HS-5 (cell line): ENCODE measurements at places on chromosomes 1 and 21.

DNA sequence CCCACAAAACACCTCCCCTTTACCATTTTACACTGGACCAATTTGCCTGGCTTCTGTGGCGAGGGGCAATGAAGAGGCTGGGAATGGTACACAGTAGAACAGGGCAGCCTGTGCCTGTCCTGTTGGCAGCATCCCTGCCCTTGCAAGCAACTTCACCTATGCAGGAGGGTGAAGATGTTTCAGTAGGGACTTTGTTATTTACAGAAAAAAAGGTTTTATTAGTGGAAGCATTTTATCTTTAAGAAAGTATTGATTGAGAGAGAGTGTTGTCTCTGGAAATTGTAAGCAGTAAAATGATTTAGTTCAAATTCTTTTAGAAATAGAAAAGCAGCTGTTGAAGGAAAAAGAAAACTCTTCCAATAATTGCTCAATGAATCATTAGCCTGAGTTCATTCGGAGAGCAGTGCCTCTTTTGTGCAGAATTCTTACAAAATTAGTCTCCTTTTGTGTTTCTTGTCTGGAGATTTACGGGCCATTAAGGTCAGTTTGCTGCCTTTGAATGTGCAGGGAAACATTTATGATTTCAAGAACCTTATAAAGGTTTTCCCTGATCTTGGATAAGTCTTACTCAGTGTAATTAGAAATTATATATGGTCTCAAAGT is 49.1 kb downstream of the HHAT start:
- no peak for DNase-seq

DNA sequence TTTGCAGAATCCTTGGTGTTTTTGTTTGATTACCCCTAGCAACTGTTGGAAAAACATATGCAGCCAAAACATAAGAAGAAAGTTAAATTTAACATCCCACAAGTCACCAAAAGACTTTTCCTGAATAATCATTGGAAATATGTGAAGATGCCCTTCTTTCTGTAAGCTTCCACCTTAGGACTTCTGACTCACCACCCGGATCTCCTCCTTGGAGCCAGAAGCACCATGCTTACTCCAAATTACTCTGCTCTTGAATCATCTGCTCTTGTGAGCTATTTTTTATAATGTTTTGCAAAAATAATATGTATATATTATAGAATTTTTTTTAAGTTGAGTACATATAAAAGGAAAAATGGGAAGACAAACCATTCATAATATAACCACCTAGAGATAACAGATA is 391.7 kb downstream of the KCTD3 start:
- DNase-seq = no peak

DNA sequence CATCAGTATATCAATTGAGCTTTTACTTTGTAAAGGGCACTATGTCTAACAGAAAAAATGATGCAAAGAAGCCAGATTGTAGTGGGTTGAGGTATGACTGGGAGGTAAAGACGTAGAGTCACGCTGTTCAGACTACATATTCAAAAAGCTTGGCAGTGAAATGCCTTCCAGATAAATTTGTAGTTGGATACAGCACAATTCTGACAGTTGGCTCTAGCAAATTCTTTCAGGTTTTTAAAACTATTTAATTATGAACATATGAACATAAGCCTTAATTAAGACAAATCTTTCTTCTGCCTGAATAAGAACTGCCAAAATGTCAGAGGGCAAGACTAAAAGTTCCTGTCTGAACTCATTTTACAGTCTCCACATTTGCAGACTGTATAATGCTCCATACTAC is 118.8 kb downstream of the DPYD start:
- no peak for DNase-seq

DNA sequence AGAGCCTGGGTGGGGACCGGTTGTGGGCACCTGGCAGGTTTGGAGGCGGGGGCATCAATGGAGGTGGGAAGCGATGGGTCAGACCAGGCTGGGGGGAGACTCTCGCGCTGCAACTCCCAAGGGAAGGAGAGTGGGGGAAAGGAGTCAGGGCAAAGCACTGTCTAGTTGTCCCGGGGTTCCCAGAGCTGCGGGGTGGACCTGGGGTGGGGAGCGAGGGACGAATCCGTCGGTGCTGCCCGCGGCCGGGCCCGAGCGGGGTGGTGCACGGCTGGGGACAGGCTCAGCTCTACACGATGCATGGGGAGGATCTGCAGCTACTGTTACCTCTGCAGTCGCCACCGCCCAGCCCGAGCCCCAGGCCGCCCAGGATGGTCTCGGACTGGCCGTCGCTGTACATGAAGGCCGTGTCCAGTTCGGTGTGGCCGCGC is 427 bp downstream of the AKR7A2 start:
- DNase-seq = no peak

GRCh38 chr1:233025157-233025556 is 74.7 kb downstream of the NTPCR start:
- DNase-seq = no peak

- no peak for DNase-seq
Observed at GRCh38 chr1:2168535-2168934, 26.0 kb downstream of the FAAP20 start.

DNA sequence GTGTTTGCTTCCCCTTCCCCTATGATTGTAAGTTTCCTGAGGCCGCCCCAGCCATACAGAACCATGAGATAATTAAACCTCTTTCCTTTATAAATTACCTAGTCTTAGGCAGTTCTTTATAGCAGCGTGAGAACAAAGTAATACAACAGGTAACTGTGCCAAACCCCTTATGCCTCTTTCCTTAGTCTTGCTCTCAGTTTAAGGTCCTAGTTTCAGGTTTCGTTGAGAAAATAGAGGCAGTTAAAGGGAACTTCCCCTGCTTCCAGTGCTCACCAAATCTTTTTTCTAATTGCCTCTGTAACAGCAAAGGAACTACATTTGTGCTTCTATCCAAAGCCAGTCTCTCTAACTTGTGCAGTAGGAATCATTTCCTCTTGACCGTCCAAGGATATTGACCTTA is 164.8 kb downstream of the PATJ start:
- no peak for DNase-seq

- peak; percentile 47 for DNase-seq
Observed at GRCh38 chr1:63888984-63889383, 115.2 kb downstream of the ROR1 start.

- DNase-seq = no peak
Observed at GRCh38 chr1:24986372-24986965, 56.4 kb upstream of the RUNX3 start.

- no peak for DNase-seq
Observed at GRCh38 chr1:116538544-116538943, 32.3 kb downstream of the CD58 start.

DNA sequence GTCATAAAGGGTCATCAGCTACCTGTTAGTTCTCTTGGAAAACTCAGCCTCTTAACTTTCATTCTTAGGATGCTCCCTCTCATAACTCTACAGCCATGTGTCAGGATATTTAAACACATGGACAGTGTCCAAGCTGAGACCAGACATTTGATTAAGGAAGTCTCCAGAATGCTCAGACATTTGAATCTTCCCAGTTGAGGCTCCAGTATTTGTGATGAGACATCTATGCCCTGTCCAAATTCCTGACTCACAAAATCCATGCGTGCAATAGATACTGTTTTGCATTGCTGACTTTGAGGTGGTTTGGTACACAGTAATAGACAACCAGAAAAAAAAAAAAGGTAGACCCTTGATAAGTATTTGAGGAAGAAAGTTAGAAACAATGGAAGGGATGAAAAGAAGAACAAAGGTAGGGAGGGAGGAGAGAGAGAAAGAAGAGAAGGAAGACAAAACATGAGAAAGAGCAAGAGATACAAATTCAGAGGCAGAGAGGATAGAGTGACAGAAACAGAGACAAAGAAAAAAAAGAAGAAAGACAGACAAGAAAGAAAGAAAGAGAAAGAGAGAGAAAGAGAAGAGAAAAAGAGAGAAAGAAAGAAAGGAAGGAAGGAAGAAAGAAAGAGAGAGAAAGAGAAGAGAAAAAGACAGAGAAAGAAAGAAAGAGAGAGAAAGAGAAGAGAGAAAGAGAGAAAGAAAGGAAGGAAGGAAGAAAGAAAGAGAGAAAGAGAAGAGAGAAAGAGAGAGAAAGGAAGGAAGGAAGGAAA is 275.5 kb upstream of the PRMT6 start:
- DNase-seq = peak; percentile 28

GRCh38 chr1:204130178-204130577 is 21.7 kb downstream of the ETNK2 start:
- DNase-seq = no peak

DNA sequence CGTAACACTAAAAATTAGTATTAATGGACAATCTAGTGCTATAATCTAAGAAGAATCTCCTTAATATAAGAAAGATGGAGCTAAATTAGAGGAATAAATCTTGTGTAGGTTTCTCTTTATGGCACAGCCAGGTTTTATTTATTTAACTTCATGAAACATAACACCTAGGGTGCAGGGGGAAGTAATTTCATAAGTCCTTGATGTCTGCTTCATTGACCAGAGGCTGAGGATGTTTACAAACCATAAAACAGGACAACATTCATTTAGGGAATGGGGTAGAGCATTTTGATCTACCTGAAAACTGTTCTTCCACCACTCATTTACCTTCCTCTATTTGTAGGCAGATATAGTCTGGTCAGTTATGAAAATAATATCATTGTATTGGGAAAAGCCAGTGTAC is 95.5 kb downstream of the NGF start:
- no peak for DNase-seq

DNA sequence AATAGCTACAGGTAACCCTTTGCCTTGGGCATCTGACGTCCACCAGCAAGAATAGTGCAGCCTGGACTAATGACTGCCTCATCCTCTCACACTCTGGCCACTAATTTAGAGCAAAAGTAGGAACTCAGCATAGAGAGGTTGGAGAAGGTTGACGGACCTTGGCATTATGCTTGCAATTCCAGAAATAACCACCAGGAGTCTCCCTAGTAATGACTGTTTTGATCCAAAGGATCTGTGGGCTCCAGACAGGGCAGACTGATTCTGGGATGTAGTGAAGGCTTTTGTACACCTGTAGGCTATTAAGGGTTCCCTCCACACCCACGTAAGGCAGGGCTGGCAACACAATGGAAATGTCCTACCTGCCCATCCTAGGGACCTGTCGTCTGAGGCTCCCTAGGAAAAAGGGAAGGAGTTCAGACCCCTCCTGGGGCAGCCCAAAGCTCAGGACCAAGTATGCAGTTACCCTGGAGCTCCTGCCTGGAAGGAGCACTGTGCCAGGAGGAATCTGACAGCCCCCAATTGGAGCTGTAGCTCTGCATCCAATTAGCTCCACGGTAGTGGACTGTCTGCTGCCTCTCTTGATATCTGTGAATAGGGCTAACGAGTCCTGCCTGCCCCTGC is 91.0 kb upstream of the TMEM51 start:
- no peak for DNase-seq

- DNase-seq = no peak
Observed at GRCh38 chr1:7805460-7805859, 21.4 kb downstream of the PER3 start.

DNA sequence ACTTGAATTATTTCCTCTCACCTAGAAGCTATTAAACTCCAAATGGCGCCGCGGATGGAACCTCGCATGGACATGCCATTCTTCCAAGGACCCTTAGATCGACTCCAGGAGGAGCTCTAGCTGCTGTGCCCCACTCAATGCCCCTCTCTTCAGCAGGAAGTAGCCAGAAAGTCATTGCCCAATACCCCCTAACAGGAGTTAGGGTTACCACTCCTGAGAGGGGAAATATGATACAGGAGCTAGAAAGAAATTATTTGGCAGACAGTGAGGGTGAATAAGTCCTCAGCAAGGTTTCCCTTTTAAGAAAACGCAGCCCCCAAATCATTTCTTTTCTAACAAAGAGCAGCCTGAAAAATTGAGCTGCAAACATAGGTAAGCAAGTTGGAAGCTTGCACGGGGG is 28.6 kb downstream of the TFB2M start:
- DNase-seq = no peak

DNA sequence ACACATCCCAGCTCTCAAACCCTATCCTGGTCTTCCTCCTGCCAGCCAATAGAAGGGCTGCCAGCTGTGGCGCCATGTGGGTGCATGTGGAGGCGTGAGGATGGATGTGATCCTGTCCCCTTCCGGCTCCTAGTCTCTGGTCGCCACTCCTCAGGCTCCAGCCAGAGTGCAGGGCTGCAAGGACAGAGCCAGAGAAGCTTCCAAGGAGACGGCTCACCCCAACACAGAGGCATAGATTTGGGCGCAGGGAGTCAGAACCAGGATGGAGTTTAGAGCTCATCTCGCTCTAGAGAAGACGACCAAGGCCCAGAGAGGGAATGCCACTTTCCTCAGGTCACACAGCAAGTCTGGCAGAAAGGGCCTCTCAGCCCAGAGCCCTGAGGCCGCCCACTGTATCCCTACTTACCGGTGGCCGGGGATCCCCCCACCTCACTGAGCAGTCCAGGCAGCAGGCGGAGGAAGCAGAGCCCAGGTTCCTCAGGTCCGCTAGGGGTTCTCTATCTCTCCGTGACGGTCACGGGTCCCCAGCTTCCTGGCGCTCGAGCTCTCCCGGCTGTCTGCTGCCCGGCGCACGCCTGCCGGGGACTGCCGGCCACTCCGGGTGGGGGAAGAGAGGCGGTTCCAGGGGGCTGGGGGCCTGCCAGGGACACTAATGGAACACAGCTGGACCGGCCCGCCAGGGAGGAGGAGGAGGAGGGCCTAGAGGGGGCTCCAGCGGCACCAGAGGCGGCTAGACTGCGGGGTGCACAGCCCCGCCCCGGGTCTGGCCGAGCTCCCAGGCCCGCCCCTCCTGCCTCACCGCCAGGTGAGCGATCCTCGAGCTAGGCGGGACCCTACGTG is at the start of gene COL16A1:
COL16A1 (minus strand) TSS at position 587 of the 840 bp plus-strand sequence. CDS start 1,824 bp downstream, outside the sequence.
- no peak for DNase-seq

DNA sequence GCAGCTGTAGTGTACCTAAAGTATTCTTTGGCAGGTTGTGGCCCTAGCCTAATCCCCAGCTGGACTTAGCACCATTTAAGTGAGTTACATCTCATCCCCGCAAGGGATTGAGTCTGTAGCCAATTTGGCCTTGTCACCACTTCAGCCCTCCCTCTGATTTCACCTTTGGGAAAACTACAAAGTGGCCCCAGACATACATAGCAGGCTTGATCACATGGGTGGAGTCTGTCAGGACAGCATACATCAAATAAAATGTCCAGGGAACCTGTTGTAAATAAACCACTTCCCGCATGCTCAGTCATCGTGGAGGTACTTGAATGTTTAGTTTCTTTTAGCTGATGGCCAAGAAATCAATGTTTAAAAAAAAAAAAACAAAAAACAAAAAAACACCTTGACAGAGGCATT is 142.5 kb downstream of the DHRS3 start:
- no peak for DNase-seq
